ENCODE measurements at places on chromosomes 12 and 14.

DNA sequence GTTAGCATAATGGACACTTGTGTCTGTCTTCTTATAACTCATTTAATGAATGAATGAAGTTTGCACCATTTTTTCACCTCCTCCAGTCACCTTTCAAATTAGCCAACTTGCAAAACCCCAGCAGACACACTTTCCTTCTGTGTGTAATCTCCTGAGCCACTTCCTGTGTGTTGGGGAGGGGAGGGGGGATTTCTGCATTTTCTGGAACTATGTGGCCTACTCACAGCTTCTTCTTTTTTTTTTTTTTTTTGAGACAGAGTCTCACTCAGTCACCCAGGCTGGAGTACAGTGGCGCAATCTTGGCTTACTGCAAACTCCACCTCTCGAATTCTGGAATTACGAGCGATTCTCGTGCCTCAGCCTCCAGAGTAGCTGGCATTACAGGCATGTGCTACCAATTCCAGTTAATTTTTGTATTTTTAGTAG lies 4.1 kb upstream of the SERPINA1 start:
- DNase-seq = no peak

GRCh38 chr14:55125403-55125802 lies 3.6 kb upstream of the LGALS3 start:
- DNase-seq = no peak

- no peak for DNase-seq
Observed at GRCh38 chr14:22812744-22813143, 2.5 kb downstream of the SLC7A7 start.

DNA sequence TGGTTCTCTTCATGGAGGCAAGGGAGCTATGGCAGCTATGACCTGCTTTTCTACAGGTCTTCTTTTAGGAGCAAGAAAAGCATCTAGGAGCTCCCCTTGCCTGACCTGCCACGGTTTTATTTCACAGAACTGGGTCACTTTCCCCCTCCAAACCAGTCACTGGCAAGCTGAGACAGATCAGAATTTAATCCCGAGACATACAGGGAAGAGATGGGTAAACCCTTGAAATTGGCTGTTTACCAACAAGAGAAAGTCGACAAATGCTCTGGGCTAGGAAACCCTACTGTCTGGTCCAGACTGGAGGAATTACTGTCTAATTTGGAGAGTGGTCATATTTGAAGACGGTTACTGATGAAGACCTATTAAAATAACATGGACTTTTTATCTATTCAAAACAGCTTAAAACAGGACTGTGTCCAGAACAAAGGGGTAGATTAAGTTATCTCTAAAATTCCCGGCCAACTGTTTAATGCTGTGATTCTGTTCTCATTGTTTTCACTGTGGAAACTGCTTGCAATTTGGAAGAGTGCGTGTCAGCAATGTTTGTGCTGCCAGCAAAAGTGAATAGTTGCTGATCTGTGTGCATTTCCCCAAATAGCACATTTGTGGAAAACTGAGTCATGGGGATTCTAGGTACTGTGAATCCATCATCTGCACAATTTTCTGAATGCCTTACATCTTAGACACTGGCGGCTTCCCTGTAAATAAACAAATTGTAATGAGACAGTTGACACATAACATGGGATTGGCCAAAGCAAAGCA lies 73.4 kb upstream of the EEA1 start:
- DNase-seq = peak; percentile 39

- no peak for DNase-seq
Observed at GRCh38 chr14:96790706-96791105, 6.5 kb upstream of the VRK1 start.

DNA sequence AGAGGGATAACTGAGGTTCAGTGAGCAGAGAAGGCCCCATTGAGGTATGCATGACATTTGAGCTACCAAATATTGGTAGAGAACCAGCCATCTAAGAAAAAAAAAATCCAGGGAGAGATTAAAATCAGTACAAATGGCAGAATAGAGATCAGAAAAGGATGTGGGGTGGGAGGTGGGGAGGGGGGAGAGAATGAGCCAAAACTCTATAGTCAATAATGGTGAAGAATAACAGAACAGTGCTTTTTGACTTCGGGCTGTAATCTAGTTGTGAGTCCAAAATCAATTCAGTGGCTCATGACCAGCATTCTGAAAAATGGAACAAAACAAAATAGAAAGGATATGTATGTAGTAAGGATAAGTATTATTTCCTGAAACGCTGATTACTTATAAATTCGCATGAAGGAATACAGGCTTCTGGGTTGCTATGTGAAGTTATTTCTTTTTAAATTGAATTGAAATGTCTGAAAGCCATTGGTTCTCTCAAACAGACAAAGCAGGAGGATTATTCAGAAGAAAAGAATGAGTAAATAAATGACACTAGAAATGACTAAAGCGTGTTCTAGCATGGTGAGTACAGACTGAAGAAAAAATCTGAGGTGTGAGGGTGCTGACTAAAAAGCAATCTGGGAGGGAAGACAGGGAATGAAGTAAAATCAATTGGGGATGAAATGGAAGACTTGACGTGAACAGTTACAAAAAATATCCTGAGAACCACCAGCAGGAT lies 72.4 kb downstream of the ATP2B1 start:
- peak; percentile 22 for DNase-seq

Data from epithelial cell of prostate (primary cell).